ENCODE measurements at places on chromosomes 6 and 20. TPM values are rescaled to one million over a fixed set of nuclear protein-coding genes. Genes with fewer than 3 reads are reported as not detected.

The BPIFA1 gene
- not detected for total RNA-seq

DNA sequence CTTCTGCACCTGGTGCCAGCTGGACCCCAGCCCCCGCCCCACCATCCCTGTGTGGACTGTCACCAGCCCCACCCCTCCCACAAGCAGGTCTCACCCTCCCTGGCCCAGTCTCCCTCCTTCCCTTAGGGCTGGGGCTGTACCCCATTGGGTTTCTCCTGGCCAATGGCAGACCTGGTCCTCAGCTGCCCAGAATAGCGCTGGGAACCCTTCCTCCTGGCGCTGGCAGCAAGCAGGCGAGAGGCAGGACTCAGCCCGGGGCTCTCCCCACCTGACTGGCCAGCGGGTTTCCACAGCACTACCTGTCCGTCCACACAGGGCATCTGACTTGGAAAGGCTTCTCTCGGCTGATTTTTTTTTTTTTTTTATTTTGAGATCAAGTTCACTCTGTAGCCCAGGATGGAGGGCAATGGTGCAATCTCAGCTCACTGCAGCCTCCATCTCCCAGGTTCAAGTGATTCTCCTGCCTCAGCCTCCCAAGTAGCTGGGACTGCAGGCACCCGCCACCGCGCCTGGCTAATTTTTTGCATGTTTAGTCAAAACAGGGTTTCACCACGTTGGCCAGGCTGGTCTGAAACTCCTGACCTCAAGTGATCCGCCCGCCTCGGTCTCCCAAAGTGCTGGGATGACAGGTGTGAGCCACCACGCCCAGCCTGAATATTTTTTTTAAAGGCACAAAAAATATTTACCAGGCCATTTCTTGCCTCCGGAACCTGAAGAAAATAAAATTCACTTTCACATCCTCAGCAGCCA is 21.6 kb upstream of the CHRNA4 start:
- no peak overlapping the region for H3K4me3 ChIP-seq
- DNase-seq = no peak
- H3K36me3 ChIP-seq = no peaks in the 10 kb centered on the region
- no peaks in the 10 kb centered on the region for H3K27me3 ChIP-seq

The LRRC73 gene
- 4.8 TPM for total RNA-seq

The MACROD2 gene
- total RNA-seq = 6.1 TPM

GRCh38 chr6:44742828-44743372 is 355.4 kb downstream of the CDC5L start:
- DNase-seq = no peak
- H3K36me3 ChIP-seq = no peaks in the 10 kb centered on the region
- no peaks in the 10 kb centered on the region for H3K27me3 ChIP-seq
- no peak overlapping the region for H3K4me3 ChIP-seq

GRCh38 chr6:145161501-145161900 is 573.8 kb downstream of the EPM2A start:
- H3K4me1 ChIP-seq = no peaks in the 10 kb centered on the region
- DNase-seq = no peak
- no peak overlapping the region for H3K4me3 ChIP-seq

- no peaks in the 10 kb centered on the region for H3K27me3 ChIP-seq
- H3K36me3 ChIP-seq = no peaks in the 10 kb centered on the region
- H3K4me3 ChIP-seq = no peak overlapping the region
- H3K4me1 ChIP-seq = no peaks in the 10 kb centered on the region
- no peak for DNase-seq
These were observed 25.6 kb downstream of the CYP39A1 start for GRCh38 chr6:46626976-46627375.

- H3K27ac ChIP-seq = no peak overlapping the region
- no peaks in the 10 kb centered on the region for H3K4me1 ChIP-seq
- H3K36me3 ChIP-seq = no peaks in the 10 kb centered on the region
- no peak overlapping the region for H3K4me3 ChIP-seq
- no peak for DNase-seq
- H3K27me3 ChIP-seq = no peaks in the 10 kb centered on the region
These were observed 338.3 kb upstream of the KCNQ5 start for GRCh38 chr6:72283571-72283970.

The NHSL1 gene
- 7.1 TPM for total RNA-seq

- no peak overlapping the region for H3K4me3 ChIP-seq
- H3K36me3 ChIP-seq = no peaks in the 10 kb centered on the region
- no peak overlapping the region for H3K27ac ChIP-seq
These were observed 8.9 kb upstream of the LPIN3 start for GRCh38 chr20:41331731-41332130.

GRCh38 chr20:21203088-21203656 is 77.3 kb downstream of the KIZ start:
- no peak overlapping the region for H3K27ac ChIP-seq
- H3K27me3 ChIP-seq = no peaks in the 10 kb centered on the region
- H3K36me3 ChIP-seq = no peaks in the 10 kb centered on the region
- DNase-seq = no peak

The ECT2L gene
- total RNA-seq = 0.12 TPM

- no peaks in the 10 kb centered on the region for H3K27me3 ChIP-seq
- no peak overlapping the region for H3K4me3 ChIP-seq
- no peak for DNase-seq
- no peaks in the 10 kb centered on the region for H3K36me3 ChIP-seq
- H3K27ac ChIP-seq = no peak overlapping the region
These were observed 103.4 kb downstream of the SYCP2 start for GRCh38 chr20:59829786-59830664.

Measured in ovary (tissue), 10 donors.